ENCODE measurements at places on chromosomes 2 and 18.

DNA sequence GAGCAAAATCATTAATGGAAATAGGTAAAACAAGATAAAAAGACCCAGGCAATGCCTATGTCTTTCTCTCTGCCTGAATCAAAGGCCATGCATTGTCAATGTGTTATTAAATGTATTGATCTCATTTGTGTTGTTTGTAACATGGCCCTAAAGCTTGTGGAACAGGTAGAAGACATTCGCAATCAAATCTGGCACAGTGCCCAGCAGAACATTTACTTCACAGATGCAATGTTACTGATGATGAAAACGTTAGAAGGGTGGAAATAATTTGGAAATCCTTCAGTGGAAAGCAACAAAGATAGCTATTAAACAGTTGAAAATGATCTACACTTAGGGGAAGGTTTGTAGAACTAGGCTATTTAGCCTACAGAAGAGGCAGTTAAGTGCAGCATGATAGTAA is 368.2 kb downstream of the EPHA4 start:
- no peak for DNase-seq

GRCh38 chr18:48116873-48117630 is 186.6 kb upstream of the SMAD2 start:
- no peak for DNase-seq

DNA sequence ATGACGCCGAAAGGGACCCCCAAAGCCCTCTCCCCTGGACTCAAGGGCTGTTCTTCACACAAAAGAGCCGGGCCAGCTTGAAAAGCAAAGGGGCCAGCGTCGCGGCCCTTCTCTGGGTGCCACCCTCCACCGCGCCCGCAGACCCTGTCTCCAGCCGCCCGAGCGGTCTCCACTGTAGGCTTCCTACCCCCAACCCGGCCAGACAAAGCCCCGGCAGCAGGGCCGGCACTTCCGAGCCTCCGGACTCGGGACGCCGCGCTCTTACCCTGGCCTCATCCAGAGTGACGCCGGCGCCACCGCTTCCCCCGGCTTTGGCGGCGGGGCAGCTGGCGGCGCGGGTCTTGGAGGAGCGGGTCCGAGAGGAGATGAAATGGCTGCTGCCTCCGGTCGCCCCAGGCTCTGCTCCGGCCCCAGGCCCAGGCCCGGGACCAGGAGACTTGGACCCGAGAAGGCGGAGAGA is 603 bp downstream of the ATAD2B start:
- DNase-seq = no peak

GRCh38 chr2:225378984-225379383 is 20.5 kb upstream of the NYAP2 start:
- no peak for DNase-seq

- peak; percentile 80 for DNase-seq
Observed at GRCh38 chr2:169095621-169096105, 26.3 kb downstream of the DHRS9 start.

GRCh38 chr2:33215299-33215698 is 261.1 kb upstream of the RASGRP3 start:
- DNase-seq = peak; percentile 96

DNA sequence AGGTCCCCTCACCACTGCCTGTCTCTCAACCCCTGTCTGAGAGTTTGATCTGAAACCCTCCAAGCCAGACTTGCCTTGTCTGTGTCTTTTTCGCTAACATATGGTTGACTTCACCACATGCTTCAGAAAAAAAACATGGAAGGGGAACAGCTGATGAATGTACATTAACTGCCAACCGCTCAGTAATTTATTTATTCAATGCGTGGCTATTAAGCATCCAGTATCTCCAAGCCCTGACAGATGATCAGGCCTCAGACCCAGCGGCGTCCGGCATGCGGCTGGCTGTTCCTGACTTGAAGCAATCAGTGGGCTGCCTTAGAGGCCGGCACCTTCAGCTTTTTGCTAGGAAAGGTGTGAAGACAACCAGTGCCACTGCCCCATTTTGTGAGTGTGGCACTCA is 62.3 kb downstream of the NGEF start:
- DNase-seq = no peak

GRCh38 chr2:183543731-183544130 is 419.5 kb downstream of the NUP35 start:
- no peak for DNase-seq

DNA sequence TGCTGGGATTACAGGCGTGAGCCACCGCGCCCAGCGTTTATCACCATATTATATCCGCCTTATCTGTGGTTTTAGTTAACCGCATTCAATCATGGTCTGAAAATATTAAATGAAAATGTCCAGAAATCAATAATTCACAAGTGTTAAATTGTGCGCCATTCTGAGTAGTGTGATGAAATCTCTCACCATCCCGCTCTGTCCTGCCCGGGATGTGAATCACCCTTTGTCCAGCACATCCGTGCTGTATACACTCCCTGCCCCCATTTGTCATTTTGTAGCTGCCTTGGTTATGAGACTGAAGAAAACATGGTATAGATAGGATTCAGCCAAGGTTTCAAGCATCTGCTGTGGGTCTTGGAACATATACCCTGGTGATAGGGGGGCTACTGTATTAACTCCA is 70.7 kb downstream of the TIMM21 start:
- no peak for DNase-seq

- no peak for DNase-seq
Observed at GRCh38 chr2:11096591-11096990, 58.7 kb upstream of the SLC66A3 start.

GRCh38 chr2:137178951-137179377 is 413.6 kb downstream of the THSD7B start:
- peak; percentile 24 for DNase-seq

- no peak for DNase-seq
Observed at GRCh38 chr2:239085201-239085992, 237.5 kb downstream of the TWIST2 start.

GRCh38 chr18:37426586-37426985 is 139.0 kb downstream of the CELF4 start:
- DNase-seq = no peak

- peak; percentile 29 for DNase-seq
Observed at GRCh38 chr2:27855476-27855875, 34.7 kb downstream of the RBKS start.

- no peak for DNase-seq
Observed at GRCh38 chr18:475202-476031, 25.1 kb downstream of the COLEC12 start.

DNA sequence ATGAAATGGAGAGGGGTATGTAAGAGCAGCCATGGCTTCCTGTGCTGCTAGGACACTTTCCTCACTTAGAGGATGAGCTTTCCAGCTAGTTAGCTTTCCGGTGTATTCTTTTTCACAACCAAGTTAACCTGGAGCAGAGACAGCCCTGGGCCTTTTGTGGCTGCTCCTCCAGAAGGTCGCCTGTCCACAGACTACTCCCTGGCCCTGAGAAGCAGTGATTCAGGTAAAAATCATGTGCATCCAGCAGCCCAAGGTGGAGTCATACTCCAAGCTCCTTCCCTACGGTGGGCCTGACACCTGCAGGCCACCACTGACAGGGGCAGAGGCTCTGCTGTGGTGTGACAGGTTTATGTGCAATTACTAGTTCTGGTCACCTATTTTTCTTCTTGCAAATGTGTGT is 187.2 kb downstream of the ANKRD30B start:
- DNase-seq = no peak

- DNase-seq = no peak
Observed at GRCh38 chr2:64937687-64938491, 51.3 kb upstream of the SLC1A4 start.

DNA sequence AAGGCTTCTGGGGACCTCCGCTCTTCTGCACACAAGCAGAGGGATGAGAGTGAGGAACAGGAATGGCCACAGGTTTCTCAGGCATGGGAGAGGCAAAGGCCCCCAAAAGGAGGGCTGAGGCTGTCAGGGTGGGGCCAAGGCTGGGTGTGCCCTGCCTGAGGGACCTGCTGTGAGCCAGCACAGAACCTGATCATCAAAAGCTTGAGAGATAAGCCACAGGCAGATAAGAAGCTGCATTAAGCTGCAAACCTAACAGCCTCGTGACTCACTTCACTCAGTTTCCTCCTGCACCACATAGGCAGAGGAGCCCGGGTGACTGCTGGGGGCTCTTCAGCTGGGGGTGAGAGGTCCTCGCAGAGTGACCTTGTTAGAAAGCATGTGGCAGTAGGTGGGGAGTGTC is 64.5 kb upstream of the LAPTM4A start:
- DNase-seq = no peak

- DNase-seq = no peak
Observed at GRCh38 chr2:181275643-181276070, 181.5 kb upstream of the ITGA4 start.

GRCh38 chr2:232993231-232993821 is 19.7 kb downstream of the NGEF start:
- DNase-seq = no peak

GRCh38 chr18:8461544-8461943 is 147.7 kb upstream of the RAB12 start:
- no peak for DNase-seq

- DNase-seq = no peak
Observed at GRCh38 chr18:8623549-8624106, 14.4 kb downstream of the RAB12 start.

- peak; percentile 8 for DNase-seq
Observed at GRCh38 chr2:204888222-204888621, 342.9 kb downstream of the PARD3B start.

DNA sequence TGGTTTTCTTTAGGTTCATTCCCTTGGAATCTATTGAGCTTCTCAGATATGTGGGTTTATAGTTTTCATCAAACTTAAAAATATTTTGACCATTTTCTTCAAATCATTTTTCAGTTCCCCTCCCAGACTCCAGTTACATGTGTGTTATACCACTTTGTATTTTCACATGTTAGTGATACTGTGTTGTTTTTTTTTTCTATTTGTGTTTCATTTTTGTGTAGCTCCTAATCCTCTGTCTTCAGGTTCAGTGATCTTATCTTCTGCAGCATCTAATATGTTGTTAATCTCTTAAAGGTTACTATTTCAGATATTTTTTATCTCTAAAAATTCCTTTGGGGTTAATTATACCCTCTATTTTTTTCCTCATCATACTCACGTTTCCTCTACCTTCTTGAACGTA is 51.2 kb downstream of the STRADB start:
- no peak for DNase-seq

GRCh38 chr18:50578651-50579050 is 18.8 kb downstream of the MAPK4 start:
- no peak for DNase-seq

- no peak for DNase-seq
Observed at GRCh38 chr2:123073371-123073770, 951.7 kb upstream of the CNTNAP5 start.

DNA sequence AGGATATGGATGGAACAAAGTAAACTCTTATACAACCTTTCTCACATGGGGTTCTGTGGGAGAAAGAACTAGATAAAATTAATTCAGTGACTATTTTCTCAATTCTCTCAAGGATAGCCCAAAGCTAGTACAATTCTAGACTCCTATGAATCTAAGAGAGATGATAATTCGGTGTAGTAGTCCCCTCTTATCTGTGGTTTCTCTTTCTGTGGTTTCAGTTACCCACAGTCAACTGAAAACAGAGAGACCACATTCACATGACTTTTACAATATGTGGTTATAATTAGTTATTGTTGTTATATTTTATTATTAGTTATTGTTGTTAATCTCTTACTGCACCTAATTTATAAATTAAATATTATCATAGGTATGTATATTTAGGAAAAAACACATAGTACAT is 53.5 kb upstream of the C2orf15 start:
- DNase-seq = no peak

DNA sequence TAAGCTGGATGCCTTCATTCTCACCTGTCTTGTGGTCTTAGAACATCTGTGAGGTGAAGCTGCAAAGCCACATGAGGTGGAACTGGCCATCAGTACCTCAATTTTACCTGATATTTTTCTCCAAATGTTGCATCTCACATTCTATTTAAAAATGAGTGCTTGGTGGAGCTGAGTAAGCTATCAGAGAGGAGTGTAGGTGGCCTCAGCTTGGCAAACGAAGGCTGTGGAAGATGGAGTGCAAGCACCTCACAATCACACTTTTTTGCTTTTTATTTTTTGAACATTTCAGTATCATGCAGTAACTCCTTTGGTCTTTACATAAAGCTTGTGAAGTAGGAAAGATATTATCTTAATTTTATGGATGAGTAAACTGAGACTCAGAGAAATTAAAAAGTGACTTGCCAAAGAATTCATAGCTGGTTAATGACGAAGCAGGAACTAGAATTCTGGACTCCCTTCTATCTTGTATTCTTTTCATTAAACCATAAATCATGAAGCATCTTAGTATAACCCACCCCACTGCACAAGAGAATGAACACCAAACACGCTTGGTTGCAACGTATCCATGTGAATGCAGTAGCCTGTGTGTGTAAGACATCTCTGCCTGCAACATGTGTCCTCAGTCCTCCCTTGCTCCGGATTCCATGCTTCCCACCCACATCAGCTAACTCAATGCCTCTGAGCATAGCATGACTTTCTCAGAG is 27.2 kb downstream of the C2orf49 start:
- DNase-seq = no peak

GRCh38 chr2:52970642-52971041 is 797.0 kb upstream of the CHAC2 start:
- DNase-seq = no peak

DNA sequence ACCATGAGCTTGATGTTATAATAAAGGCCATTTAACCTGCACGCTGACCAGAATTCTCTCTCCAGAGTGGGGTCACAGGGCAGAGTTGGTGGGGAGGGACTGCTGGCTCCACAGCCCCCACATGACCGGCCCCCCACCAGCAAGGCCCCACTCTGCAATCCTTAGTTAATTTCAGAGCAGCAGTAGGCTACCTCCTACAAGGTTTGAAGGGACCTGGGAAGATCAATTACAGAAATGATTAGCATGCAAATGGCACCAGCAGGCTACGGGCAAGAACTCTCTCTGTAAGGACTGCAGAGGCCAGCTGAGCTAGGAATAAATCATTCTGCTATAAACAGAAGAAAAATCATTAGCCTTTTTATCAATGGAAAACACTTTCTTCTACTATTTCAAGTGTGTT is 135.3 kb downstream of the C1D start:
- DNase-seq = no peak

GRCh38 chr2:221517696-221518151 is 54.4 kb downstream of the EPHA4 start:
- peak; percentile 37 for DNase-seq

DNA sequence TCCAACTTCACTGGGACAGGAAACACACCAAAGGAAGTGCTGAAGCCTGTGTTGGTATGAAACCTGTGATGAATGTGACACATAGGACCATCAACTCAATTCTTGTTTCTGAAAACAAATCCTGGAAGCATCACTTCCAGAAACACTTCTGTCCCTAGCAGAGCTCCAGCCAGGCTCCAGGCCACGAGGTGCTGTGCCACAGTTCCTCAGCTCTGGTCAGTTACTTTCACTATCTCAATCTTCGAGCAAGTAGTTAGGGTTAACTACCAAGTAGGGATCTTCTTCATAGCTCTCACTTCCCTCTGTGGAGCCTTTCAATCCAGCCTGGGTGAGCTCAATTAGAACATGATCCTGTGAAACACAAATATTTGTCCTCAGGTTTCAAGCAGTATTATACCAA is 3.6 kb upstream of the LCT start:
- DNase-seq = no peak

DNA sequence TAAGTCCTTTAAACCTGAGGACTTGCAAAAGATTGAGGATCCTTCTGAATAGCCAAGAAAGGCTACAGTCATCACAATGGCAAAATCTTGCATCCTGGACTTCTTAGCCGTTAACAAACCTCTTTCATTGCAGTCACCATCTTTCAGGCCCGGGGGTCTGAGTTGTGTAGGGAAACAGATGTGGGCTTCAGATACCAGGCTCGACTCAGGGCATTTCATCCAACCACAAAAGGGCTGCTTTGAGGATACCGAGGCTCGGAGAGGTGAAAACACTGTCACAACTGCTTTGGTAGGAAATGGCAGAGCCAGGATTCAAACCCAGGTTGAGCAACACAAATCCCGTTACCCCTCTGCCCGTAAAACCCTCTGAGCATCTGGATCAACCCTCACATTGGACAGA is 147.4 kb downstream of the TFCP2L1 start:
- no peak for DNase-seq
